ENCODE measurements at places on chromosomes 13 and 19. TPM values are rescaled to one million over a fixed set of nuclear protein-coding genes. Genes with fewer than 3 reads are reported as not detected.

DNA sequence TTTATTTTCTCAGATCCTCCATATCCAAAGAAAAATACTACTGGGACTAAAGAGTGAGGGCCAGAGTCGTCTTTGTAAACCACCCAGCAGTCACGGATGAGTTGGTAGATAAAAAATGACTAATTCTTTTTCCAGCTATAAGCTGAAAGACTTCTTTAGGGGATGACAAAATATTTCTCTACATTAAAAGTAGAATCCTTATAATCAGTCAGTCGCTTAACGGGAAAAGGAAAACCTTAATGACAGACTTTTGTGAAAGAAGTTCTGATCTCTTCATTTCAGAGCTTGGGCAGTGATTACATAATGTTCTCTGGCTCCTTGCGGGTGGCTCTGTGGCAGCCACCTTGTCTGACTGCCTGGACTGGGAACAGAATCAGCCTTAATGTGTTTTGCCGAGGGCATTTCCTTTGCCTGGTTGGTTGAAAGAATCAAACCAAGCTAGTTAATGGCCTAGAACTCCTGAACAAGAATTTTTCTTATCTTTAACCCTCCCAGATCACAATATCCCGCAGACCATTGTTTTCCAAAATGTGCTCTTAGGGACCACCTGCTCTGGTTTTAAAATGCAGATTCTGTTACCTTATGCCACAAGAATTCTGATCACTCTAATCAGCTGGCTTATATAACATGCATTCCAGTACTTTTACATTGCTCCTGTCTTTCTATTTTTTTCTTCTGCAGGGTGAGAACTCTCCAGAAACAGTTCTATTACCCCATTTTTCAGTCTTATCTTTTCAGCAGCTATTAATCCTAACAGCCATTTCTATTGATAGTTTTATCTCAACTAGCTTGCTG lies 2.5 kb downstream of the ITM2B start:
- DNase-seq, result no peak

ZNF446 gene
- 4.9 TPM for total RNA-seq

- DNase-seq, result no peak
These were observed 156.4 kb downstream of the COL4A1 start for GRCh38 chr13:110150384-110151101.

ZFP28 gene
- total RNA-seq, result 10.4 TPM

CLEC17A gene
- not detected for total RNA-seq

DNA sequence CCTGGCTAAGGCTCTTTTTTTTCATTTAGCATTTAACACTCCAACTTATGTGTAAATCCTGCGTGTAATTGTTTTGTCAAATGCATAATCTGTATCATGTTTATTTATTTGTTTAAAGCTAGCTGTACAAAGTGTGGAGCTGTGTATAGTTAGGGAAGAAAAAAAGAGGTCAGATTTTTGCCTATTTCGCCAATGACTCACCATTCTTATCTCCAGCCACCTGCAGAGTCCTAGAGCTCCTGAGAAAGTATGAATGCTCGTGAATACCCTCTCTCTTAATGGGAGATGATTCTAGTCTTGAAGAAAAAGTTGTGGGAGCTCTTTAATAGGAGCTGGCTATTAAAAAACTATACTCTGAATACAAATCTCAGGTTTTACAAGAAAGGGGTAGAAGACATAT lies 778.8 kb upstream of the SLITRK5 start:
- no peak for DNase-seq

DNA sequence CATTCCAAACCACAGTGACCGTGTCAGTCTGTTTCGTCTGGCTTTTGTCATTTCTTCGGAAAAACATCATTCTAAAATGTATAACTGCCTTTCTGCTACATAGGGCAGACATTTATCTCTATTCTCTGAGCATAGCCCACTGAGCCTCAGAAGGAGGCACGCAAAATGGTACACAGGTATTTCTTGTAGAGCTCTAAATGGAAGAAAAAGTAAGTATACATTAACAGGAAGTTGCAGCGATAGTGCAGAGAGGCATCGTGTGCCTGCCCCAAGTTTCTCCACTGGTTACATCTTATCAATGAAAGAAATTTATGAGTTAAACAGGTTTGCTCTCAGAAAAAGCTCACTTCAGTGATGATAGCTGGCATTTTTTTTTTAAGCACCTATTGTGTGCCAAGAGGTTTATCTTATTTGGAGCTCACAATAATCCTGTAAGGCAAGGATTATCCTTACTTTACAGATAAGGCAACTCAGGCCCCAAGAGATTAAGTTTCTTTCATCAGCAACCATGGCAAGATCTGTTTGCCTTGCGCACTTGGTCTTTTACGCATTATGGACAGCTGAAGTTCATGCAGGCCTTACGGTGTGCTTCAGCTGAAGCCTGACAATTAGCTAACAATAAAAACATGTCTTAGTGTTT lies 1.2 kb upstream of the RCBTB2 start:
- no peak for DNase-seq

CCDC169 gene
- 4.7 TPM for total RNA-seq

SERTM1 gene
- total RNA-seq, result 0.49 TPM

OSCAR gene
- total RNA-seq, result 0.07 TPM

- DNase-seq, result no peak
These were observed 42.0 kb upstream of the IPO5 start for GRCh38 chr13:97911311-97912138.

DNA sequence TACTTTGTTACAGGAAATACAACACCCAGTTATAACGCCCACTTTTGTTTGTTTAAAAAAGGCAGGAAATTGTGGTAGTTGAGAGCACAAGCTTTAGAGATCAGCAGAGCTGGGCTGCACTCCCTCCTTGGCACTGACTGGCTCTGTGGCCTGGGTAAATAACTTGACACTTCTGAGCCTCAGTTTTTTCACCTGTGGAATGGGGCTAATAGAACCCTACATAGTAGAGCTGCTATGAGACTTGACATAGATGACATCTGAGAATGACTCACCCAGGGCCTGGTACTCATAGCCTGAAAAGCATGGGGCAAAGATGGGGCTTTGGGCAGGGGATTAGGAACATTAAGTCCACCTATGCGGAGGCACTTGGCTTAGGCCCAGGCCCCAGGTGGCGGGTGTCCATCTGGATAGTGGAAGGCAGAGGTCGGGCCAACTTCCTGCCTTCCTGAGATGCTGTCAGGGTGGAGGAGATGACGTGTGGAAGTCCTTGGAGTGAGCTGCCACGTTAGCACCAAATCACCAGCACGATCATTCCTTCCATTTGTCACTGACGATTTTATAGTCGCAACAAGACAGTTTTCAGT lies 159.1 kb downstream of the KATNAL1 start:
- DNase-seq, result no peak

DNA sequence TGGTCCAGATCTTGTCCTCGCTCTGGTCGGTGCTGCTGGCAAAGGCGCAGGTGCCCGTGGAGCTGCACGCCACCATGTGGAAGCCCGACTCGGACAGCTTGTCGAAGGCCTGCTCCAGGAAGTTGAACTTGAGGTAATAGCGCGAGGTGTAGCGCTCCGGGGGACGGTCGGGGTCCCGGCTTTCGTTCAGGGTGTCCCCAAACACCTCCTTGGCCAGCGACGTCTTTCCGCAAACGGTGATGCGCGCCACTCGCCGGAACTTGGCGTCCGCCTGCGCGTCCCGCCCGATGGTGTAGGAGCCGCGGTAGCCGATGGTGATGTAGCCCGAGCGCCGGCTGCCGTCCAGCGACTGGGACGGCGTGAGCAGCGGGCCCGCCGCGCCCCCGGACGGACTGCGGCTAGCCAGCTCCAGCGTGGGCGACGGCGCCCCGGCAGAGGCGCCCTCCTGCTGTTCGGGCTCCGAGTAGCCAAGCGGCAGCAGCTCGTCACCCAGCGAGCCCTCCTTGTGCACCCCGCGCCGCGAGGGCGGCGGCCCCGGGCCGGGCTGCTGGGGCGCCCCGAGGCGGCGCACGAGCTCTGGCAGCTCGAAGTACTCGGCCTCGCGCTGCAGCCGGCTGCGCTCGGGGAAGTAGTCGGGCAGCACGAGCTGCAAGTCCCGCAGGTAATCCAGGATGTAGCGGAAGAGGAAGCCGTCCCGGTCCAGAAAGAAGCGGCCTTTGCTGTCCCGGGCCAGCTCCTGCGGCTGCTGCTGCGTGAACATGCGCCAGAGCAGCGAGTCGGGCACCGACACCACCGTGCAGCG lies 801 bp downstream of the KCTD12 start:
- DNase-seq, result no peak

DNA sequence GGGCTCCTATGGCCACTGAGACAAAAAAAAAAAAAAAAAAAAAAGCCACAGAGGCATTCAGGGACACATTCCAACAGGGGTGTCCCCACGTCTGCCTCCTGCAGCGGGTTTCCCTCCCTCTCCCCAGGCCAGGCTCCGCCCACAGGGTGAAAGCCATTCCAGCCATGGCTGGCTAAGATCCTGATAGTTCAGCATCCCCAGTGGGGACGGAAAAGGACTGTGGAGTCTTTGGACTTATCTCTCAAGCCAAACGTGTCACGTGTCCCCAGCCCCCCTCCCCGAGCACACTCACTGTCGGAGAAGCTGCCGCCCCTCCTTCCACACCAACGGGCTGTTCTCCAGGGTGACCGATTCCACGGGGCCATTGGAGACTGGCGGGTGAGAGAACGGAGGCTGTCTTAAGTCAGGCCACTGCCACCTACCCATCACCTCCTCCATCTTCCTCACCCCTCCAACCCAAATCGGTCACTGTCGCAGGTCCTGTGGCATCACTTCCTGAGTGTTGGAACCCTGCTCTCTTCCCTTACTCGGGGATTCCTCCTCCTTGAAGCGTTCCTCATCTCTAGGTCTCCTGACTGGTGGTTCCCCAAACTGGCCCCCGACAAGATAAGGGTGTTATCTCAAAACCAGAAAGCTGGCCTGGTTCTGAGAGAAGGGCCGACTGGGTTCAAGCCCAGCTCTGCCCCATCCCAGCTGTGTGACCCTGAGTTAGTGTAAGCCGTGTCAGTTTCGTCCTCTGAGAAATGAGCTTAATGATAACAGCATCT lies 9.1 kb upstream of the FKRP start:
- no peak for DNase-seq

DNA sequence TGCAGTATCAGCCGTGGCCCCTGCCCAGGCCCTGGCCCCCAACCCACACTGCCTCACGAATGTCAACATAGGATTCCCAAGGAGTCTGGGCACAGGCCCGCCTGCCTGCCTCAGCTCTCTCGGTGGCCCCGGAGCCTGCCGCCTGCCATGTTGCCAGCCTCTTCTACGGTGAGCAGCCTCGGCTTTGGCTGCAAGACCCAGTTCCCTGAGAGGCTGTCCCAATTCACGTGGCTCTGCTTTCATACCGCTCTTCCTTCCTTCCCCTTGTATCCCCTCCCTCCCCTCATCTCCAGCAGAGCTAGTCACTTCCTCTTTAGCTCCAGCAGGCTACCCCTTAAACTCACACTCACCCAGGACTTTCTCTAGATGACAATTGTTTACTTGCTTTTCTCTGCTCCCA lies 42.7 kb downstream of the SERP2 start:
- no peak for DNase-seq

IZUMO2 gene
- not detected for total RNA-seq

DNA sequence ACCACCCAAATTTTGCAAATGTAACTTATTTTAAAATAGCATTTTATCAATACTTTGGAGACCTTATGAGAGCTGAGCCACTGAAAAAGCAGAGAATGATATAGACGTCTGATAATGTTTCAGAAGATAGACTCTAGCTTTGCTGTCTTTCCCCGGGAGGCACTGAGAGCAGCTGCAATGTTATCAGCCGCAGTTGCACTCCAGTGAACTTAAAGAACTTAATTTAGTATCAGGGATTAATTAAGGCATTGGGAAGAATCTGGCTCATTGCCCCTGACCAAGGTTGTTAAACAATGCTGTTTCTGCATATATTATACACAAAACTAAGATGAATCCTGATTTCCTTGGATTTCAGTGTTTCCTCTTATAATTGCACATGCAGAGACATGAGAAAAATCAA lies 75.7 kb upstream of the SGCG start:
- DNase-seq, result no peak

DNA sequence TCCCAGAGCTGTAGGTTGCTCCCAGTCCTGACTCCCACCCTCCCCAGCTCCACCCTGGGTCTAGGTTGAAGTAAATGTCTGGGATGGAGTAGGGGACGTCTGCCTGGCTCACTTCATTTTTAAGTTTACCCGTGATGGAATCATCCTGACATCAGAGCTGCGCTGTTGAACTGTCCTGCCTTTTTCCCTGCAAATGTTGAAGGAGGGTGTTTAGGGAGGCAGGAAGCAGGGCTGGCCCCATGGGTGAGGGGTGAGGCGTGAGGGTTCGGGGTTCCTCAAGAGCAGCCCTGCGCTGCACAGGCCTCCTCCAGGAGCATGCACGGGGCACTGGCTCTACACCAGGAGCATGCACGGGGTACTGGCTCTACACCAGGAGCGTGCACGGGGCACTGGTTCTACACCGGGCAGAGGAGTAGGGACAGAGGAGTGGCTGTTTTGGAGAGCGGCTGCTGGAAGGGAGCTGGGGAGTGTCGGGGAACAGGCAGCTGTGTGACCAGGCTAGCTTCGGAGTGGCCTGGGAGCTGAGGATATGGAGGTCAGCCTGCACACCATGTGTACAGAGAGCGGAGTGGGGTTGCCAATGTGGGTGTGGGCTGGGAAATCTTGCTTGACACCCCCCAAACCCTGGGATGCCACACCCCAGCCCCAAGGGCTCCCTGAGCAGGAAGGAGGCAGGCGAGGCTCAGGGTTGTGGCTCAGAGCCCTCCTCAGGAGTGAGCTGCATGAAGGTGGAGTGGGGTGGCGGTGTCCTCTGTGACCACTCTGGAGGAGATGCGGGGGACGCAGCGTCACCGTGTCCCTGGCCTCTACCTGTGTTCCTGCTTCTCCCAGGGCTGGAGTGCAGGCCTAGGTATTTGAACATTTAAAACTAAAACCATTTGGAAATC lies 63.3 kb downstream of the GPR12 start:
- no peak for DNase-seq

DNA sequence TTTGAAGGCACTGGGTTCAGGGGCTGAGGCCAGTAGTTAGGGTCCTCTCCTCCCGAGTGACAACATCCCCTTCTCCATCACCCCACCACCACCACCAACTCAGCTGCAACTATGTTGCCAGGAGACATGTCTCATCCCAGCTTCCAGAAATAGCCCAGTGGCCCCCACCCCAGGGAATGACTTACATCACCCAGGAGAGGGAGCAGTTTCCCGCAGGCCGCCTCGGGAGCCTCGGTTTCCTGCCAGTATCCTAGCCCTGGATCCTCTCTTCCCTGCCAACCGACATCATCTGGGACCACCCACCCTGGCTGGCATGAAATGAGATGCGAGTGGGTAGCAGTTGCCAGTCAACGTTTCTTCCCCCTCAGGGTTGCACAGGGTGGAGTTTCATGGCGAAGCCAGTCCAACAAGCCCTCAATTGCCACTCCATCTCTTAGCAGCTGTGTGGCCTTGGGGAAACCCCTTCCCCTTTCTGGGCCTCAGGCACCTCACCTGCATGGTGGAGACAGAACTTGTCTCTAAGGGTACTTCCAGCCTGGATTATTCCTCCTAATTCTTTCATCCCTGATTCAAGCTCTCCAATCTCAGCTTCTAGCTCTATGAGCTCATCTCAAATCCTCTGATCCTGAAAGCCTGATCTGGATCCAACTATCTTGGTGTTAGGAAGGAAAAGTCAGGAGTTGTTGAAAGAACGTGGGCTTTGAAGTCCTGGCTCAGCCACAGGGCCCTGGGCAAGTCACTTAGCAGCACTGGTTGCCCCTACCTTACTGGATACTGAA lies 3.9 kb upstream of the GSK3A start:
- DNase-seq, result peak; percentile 50

INSL3 gene
- not detected for total RNA-seq

- no peak for DNase-seq
These were observed 799.8 kb downstream of the DIAPH3 start for GRCh38 chr13:59363947-59364346.

SCN1B gene
- 13.8 TPM for total RNA-seq
